ENCODE measurements at places on chromosomes 1 and 21.

DNA sequence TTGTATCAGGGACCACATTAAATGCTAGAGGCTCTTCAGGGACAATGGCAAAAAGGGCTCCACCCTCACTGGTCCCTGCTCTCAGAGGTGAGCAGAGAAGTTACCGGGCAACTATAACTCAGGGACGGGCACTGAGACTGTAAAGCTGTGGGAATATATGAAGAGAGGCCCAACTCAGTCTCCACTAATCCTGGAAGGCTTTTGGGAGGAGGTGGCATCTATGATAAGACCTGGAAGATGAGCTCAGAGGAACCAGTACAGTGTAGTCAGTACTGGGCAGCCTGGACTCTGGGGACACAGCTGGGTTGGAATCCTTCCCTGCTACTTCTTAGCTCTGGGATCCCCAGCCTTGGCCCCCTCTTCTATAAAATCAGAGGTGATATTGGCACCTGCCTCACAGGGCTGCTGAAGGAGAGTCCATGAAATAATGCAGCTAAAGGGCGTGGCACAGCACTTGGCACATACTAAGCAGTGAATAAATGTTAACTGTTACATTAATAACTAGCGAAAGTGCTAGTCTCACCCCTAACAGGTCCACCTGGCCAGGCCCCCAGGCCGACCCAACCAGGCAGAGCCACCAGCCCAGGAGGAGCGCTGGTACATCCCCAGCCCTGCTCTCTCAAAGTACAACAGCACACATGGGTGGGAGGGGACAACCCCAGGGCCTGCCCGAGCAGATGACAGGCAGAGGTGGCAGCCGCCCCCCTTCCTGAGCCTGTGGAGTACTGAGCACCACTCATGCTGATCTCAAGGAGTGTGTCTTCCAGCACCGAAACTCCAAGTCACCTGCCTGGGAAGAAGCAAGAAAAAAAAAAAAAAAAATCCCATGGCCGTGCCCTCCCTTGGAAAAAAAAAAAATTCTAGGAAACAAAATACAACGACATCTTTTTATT is 62.7 kb downstream of the CASZ1 start:
- peak; percentile 24 for DNase-seq

- DNase-seq, result no peak
Observed at GRCh38 chr1:83839566-83840173, 159.3 kb downstream of the TTLL7 start.

DNA sequence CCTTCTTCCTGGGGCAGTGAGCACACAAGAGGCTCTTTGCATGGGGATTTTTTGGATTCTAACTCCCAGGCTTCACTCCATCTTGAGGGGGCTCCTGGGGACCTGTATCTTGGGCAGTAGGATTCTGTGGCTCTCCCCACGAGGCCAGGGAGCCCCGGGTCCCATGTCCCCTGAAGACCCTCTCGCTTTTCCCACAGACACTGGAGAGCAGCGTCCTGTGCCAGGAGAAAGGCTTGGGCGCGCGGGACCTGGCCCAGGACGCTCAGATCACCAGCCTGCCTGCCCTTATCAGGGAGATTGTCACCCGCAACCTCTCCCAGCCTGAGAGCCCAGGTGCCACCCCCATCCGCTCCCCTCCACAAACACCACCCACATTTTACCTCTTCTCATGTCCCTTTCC is 735 bp downstream of the CROCC start:
- no peak for DNase-seq

DNA sequence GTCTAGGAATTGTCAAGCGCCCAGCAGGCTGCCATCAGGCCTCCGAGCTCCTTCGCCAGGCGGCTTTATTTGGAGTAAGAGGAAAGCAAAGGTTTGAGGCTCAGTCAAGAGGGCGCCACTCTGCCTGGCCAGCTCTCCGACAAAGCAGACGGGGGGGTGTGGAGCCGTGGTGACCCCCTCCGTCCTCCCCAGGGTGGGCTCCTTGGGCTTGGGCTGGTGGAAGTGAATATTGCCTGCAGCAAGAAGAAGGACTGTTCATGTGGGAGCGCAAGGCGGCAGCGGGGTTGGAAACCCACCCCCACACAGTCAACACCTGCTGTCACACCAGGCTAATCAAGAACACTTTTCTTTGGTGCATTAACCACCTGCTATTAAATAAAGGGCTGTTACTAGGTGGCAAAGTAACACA is 14.6 kb downstream of the EPHX1 start:
- DNase-seq, result no peak

DNA sequence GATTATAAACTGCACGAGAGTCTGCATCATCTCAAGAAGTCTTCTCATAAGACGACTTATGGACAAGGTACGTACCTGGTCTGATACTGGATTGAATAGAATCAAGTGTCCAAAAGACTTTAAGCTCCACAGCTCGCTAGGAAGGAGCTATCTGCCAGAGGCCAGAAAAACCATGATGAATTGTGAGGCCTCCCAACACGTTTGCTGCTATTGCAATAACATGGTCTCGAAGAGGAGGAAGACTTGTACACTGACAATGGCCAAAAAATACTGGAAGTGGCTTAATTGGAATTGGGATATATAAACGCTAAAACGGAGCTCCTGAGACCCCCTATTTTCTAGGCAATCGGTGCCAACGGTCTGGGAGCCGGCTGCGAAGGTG is 534 bp downstream of the DNAJC28 start:
- DNase-seq, result no peak

- DNase-seq, result no peak
Observed at GRCh38 chr1:226976276-226976977, 36.3 kb downstream of the COQ8A start.

- DNase-seq, result no peak
Observed at GRCh38 chr1:174768949-174769348, 230.8 kb upstream of the CACYBP start.
